ENCODE measurements at places on chromosomes 1 and 21.

DNA sequence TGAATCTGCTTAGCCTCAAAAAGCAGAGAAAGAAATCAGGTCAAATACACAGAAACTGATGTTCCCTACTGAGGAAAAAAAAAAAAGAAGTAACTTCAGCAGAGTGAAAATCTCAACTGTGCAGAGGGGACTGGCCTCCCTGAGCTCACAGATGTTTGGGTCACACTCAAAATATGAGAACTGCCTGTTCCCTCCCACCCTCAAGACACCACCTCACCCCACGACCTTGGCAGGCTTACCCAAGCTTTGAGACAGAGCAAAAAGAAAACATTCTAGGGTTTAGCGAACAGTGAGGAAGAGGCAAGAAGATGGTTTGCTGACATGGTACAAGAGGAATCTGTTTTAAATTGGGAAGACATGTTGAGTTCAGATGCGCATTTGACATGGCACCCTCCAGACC lies 48.8 kb downstream of the NID1 start:
- DNase-seq: no peak

- DNase-seq: peak; percentile 22
Measured at GRCh38 chr1:15941899-15942660, 33.8 kb downstream of the ZBTB17 start.

- DNase-seq: no peak
Measured at GRCh38 chr1:54984131-54984842, 3.9 kb downstream of the TMEM61 start.

DNA sequence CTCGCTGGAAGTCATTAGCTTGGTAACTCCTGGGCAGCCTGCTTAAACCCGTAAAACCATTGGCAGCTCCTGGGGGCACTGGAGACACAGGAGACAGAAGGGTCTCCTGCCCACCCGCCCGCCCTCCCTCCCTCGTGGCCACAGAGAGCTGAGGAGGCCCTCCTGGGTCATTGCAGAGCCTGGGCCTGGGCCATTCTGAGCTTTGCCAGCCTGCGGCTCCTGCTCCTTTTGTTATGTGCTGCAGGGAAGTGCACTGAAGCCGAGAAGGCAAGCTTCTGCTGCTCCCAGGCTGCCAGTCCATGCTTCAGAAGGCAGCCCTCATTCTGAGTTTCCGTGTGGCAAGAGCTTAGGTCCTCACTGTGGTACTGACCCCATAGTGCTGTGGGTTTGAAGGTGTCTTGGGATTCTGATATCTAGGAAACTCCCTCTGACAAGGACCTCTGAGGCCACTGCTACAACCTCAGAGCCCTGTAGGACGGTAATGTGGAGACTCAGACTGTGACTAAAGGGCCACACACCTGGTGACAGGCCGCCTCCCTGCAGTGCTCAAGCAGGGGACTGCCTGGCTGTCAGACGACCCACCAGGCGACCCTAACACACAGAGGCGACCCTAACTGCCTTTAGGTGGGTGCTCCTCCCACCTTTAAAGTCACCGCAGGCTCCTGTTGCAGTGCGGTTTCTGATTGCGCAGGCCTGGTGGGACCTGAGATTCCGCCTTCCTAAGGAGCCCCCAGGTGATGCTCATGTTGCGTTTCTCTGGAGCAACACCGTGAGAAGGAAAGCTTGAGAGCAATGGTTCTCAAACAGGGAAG lies 118.7 kb downstream of the IER5 start:
- no peak for DNase-seq

GRCh38 chr1:225820522-225821120 lies 10.7 kb downstream of the EPHX1 start:
- no peak for DNase-seq

DNA sequence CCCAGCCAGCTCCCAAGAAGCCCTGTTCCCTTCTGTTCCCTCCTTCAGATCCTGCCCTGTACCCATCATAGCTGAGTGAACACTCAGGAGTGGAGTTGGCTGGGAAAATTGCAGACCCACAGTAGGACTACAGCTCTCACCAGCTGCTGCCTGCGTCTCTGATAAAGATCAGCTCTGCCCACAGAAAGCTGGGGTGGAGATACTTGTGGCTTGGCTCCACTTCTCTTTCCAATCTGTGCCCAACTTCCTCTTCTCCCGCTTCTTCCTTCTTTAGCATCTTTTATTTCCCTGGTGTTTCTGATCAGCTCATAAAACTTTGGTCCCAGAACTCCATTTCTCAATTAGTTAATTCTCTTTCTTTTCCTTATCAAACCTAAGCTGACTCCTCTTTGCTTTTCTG lies 5.5 kb upstream of the CD1A start:
- DNase-seq: no peak

GRCh38 chr1:54812801-54813484 lies 11.8 kb upstream of the TTC22 start:
- DNase-seq: no peak

DNA sequence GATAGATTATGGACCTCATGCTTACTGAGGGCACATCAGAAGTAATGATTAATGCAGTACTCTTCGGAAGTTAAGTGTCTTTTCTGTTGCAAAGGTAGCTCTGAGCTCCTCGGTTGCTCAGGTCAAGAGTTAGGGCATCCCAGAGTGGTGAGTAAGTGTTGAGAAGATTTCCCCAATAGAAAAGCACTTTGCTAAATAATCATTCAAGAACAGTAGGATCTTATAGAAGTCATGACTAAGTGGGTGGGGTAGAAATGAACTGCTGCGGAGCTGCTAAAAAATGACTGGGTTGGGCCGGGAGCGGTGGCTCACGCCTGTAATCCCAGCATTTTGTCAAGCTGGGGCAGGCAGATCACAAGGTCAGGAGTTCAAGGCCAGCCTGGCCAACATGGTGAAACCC lies 648.6 kb upstream of the CAMK1G start:
- no peak for DNase-seq

DNA sequence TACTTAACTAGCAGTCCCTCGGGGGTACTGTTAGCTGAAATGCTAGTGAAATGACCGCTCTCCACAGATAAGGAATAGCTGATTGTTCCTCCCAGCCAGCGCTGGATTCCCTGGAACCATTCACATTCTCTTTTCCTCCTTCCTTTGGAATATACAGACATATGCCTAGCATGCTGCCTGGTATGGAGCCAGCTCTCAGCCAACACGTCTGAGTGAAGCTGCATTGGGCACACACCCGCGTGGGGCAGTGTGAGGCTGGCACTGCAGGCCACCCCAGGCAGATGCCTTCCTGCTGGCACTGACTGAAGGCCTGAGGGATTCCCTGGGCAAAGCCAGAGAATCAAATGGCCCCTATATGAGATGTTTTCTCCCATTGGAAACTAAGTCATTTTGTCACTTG lies 66.7 kb downstream of the TLR5 start:
- DNase-seq: no peak

DNA sequence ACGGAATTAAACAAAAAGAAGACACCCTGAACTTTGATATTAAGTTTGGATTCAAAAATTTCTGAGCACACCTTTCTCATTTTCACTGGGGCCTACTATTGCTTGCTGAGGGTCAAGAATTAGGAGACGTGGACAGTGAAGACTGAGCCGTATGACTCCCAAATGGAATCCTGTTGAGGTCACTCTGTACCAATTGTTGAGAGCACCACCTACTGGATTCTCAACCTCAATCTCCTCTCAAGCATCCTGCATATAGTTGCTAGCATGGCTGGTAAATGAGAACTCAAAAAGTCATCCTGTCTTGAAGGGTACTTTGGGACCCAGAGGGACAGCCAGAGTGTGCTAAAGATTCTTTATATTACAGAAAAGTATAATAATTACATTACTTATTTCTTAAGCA lies 20.2 kb upstream of the MTR start:
- peak; percentile 23 for DNase-seq

DNA sequence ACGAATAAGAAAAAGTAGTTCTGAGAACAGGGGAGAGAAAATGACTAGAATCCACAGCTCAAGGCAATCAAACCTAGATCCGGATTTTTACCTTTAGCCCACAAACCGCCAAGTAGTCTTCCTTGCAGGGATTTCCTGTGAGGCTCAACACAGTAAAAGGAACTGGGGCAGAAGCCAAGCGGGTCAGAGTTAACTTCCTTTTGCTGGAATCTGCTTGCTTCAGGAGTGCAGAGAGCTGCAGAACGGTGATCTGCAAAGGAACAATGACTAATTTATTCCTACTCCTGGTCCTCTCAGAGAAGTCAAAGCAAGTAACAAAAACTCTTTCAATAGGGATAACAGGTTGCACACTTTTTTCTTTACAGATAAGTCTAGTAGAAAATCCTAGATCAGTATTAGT lies 53.4 kb downstream of the UBR4 start:
- DNase-seq: no peak

DNA sequence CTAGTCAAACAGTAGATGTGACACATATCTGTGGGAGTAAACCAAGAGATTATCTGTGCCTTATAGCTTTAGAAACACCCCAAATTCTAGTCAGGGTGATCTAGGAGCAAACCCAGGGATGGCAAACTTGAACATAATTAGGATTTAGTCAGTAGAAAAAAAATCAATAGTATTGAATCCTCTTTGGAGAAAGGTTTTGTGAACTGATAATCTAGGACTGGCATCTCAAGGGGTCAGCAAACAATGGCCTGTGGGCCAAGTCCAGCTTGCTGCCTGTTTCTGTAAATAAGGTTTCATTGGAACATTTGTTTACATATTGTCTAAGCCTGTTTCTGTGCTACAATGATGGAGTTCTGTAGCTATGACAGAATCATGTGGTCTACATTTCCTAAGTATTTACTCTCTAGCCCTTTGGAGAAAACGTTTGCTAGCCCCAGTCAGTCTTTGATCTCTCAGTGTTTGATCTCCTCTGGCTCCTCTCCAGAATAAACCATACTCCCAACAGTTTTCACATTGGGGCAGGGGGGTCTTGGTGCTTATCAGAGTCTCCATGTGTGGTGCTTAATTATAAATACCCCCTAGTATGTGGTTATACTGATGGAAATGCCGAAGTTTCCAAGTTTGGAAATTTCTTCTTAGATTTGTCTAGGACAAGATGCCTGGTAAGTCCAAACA lies 385.8 kb downstream of the NTNG1 start:
- DNase-seq: no peak

DNA sequence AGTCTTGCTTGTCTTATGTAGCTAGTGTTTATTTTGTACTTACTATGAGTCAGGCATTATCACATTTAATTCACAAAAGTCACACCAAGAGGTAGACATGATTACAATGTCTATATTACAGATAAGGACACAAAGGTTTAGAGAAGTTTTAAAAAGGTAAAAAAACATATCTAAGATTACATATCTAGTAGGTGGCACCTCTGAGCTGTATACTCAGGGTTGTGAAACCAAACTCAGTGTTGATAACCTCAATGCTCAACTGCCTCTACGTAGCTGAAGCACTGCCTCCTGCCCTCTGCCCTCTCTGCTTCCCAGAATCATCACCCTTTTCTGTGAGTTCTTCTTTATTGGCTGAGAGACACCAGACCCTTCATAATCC lies 431.3 kb downstream of the DISC1 start:
- DNase-seq: no peak

DNA sequence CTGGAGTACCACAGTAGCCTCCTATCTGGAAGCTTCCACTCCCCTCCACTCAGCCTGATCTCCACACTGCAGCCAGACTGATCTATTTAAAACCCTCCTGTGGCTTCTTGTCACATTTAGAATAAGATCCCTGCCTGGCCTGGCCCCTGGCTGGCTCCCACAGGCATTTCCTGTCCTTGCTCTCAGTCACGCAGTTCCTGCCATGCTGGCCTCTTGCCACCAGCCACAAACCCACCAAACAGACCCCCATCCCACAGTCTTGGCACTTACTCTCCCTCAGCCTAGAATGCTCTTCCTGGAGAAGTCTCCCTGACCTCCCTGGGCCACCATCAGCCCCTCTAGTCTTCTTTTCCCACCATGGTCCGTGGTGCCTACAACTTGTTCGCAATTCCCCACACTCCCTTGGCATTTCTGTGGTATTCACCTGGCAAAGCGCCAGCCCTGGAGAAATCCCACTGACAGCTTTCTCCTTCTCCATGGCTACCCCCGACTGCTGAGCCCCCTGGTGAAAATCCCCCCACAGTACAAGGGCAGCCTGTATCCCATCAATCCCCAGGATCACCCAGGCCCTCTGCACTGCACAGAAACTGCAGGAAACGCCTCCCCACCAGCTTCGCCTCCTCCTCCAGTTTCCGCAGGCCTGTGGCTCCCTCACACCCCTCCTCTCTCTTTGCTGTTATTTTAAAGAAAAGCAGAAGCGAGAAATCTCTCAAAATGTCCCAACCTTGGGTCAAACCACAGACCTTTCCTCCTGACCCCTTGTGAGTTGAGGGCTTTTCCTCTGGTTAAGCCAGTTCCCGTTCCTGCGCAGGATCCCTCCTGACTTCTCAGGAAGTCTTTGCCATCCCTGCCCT lies 94.5 kb downstream of the SYT2 start:
- DNase-seq: no peak

- DNase-seq: no peak
Measured at GRCh38 chr1:76769911-76770310, 97.4 kb upstream of the ST6GALNAC5 start.

- no peak for DNase-seq
Measured at GRCh38 chr1:73106931-73107330, 824.6 kb upstream of the NEGR1 start.

GRCh38 chr1:46489169-46489637 lies 433 bp upstream of the DMBX1 start:
- no peak for DNase-seq

- no peak for DNase-seq
Measured at GRCh38 chr1:6811583-6811982, 26.3 kb downstream of the CAMTA1 start.

DNA sequence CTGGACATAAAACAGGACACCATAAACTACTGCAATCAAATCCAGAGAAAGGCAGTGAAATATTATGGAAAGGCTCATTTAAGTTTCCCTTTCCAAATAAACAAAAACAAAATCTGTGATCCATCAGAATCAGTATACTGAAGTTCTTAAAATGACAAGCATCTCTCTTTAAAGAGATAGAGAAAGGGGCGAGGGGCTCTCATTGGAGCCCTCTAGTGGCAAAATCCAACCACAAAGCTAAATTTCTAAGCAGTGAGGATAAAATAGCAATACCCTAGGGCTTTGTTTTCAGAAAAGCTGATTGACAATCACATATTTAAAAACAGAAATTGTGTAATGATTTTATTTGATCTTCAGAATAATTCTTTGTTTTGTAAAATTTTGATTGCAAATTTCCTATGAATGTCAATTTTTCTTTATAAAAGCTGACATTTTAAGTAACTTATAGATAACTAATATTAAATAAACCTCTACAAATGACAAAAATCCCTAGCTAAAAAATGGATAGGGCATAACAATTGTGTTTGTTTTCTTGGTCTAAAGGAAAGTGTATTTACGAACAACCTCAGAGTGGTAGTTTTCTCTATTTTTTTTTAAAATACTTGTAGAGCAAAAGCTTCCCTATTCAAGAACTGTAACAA lies 138.2 kb downstream of the COL24A1 start:
- DNase-seq: peak; percentile 1

DNA sequence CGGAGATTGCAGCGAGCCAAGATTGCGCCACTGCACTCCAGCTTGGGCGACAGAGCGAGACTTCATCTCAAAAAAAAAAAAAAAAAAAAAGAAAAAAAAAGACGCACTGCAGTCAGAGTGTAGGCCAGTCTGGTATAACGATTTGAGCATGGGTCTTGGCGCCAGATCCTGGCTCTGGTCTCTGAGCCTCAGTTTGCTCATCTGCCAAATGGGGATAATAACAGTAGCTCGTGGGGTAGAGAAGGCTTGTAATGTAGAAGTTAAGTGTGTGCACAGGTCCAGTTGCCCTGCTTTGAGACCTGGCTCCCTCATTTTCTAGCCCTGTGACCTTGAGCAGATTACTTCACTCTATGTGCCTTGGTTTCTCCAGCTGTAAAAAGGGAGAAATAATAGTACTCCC lies 26.3 kb upstream of the GRHL3 start:
- no peak for DNase-seq

- DNase-seq: no peak
Measured at GRCh38 chr1:148373192-148373925, 109.7 kb downstream of the PPIAL4G start.
